AG08396 (cell line): ENCODE measurements at places on chromosomes 1 and 21.
A peak's percentile ranks its signal among the peaks of the same experiment; 100 is the strongest.

DNA sequence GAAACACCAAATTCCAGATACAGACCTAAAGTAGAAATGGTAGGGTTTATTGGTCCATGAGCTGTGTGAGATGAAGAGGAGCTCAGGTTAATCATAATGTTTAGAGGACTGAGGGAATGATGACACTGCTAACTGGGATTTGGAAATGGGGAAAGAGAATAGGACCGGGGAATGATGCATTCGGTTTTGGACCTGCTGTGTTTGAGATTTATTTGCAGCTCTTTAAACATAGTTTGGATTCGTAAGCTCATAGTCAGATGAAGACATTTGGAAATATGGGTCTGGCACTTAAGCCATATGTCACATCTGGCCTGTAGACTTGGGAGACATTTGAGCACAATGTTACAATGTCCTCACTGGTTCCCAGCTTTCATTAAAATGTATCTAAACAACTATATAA lies 127.9 kb upstream of the DUSP10 start:
- DNase-seq = peak; percentile 35

GRCh38 chr1:202283379-202283844 lies 58.3 kb downstream of the UBE2T start:
- peak; percentile 36 for DNase-seq

DNA sequence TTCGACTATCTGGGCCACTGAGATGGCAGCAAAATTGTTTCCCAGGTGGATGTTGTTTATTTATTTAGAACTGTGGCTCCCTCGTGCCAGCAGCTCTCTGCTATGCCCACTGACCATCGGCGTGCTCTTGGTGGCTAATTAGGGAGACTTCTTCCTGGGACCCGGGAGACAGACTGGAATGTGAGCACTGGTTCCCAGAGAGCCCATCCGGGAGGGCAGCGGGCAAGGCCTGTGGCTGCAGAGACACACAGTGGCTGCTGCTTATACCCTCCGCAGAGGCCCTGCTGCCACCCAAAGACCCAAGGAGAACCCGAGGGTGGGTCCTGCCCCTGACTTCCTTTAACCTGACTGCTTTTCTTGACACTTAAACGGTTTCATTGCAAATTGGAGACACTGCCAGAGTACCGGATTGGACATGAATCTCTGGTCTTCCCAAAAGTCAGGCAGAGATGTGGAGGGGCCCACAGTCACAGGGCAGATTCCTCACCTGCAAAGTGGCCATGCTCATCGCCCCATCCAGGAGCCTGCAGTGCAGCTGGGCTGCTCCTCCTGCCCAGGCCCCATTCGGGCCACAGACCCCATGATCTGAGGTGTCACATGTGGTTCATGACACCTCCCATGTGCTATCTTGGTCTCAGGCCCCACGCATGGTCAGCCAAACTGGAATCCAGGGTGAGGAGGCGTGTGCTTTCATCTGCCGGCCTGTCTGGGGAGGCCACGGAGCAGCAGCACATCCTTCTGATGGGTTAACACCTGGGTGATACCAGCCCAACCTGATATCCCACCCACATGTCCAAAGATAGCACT lies 5.7 kb upstream of the MATN1 start:
- no peak for DNase-seq

- no peak for DNase-seq
Observed at GRCh38 chr1:30684259-30684658, 39.1 kb downstream of the MATN1 start.

DNA sequence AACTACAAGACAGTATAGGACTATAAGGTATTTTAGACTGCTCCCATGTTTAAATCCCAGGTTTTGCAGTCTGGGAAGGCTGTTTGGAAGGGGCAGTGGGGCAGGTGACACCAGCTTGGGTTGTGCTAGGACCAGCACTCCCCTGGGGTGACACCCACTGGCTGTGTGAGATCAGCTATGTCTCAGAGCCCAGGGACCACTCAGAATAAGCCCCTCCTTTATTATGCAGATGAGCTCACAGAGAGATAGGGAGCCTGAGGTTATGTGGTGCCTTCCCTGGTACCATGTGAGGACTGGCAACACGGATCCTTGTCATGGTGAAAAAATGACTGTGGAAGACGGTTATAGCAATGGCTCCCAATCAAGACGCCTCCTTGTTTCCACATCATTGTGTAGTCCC lies 71.0 kb downstream of the NENF start:
- DNase-seq = no peak

- DNase-seq = no peak
Observed at GRCh38 chr1:111958075-111958474, 31.4 kb downstream of the KCND3 start.

DNA sequence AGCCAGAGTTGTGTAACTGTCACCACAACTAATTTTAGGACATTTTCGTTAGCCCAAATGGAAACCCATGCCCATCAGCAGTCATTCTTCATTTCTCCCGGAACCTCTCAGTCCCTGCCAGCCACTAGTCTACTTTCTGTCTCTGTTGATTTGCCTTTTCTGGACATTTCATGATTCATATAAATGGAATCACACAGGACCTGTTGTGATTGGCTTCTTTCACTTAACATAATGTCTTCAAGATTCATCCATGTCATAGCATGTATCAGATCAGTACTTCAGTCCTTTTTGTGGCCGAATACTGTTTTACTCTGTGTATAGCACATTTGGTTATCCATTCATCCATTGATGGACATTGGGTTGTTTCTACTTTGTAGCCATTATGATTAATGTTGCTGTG lies 7.1 kb downstream of the SLC66A1 start:
- DNase-seq = peak; percentile 4

- no peak for DNase-seq
Observed at GRCh38 chr1:11800756-11801433, 4.9 kb downstream of the MTHFR start.

- no peak for DNase-seq
Observed at GRCh38 chr1:95113684-95114083, 3.5 kb upstream of the TLCD4 start.

GRCh38 chr1:38992412-38993111 lies 1.5 kb downstream of the AKIRIN1 start:
- no peak for DNase-seq

DNA sequence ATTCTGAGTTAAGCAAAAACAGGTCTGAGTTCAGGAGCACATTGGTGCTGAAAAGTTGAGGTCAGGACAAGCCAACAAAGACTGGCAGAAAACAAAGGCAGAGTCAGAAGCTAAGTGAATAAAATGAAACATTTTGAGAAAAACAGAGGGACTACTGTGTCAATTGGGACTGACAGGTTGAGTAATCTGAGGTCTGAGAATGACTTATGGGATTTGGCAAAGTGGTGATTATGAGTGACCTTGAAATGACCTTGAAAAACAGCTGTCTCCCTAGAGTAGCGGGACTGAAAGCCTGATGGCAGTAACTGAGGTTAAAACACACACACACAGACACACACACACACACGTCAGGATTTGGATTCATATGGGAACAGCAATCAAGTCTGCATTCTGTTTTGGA lies 8.8 kb upstream of the COG2 start:
- no peak for DNase-seq

- DNase-seq = no peak
Observed at GRCh38 chr1:187326557-187326956, 497.8 kb downstream of the PLA2G4A start.

GRCh38 chr1:170807432-170807831 lies 127.9 kb upstream of the MROH9 start:
- DNase-seq = peak; percentile 35

GRCh38 chr1:180849031-180849775 lies 63.5 kb upstream of the KIAA1614 start:
- no peak for DNase-seq

GRCh38 chr1:174358344-174358743 lies 89.4 kb upstream of the GPR52 start:
- DNase-seq = no peak
